Activated gamma-delta T cell treated with Interleukin-2 at 50 U/mL for 16 hours (primary cell): ENCODE measurements at places on chromosomes 1 and 21.

DNA sequence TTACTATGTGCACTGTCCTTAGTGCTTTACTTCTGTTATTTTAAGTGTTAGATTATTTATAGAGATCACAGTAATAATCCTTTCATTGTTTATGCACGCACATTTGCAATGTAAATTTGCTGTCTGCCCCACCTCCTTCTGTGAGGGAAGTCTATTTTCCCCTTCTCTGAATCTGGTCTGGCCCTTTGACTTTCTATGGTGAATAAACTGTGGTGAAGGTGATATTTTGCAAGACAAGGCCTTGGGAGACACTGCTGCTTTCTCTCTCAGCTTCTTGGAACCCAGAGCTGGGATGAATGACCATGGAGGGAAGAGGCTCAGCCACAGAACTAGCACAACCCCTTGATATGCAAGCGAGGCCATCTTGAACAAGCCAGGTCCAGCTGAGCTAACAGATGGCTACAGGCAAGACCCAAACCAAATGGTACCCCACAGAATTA lies 156.3 kb downstream of the ST6GALNAC3 start:
- DNase-seq, result no peak

DNA sequence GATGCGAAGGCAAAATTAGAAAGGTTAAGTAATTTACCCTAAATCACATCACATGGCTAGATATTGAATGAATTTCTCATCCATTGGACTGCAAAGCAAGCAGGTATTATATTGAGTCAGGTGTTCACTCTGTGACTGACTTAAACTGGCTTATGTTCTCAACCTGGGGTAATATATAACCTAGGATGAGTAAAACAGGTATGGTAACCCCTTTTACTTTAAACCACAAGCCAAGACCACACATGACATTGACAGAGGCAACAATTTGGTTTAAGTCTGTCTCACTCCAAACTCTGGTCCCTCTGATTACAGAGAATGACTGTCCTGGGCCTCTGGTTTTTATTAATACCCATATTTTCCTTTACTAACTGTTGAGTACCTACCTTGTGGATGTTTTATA lies 33.3 kb downstream of the MAEL start:
- no peak for DNase-seq

DNA sequence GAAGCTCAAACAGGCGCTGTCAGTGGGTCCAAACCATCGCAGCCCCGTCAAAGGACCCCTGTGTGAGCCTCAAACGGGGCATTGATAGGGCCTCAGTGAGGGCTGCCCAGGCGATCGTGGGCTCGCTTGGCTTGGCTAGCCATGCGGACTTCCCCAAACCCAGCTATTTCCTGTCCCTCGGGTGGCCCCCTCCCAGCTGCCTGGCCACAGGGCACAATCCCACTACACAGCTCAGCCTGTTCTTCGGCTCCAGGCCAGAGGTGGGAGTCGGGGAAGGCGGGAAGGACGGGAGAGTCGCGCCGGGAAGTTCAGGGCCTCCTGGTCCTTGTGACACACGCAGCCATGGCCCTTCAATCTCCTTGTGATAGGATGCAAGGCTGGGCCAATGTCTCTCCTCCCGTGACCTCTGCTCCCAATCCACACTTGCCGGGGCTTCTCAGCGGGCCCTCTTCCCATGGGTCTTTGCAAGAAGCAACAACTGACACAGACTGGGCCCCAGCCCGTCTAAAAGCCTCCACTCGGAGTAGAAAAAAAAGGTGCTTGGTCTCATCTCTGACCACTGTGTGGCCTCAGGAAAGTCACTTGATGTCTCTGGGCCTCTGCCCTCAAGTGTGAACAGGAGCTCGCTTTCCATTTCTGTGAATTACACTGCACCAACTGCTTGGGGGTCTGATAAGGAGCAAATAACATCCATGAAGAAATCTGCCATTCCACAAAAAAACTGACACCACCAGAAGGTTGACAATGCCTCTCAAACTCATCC lies 7.1 kb upstream of the MATN1 start:
- no peak for DNase-seq

GRCh38 chr1:162983671-162984425 lies 85.3 kb upstream of the RGS4 start:
- DNase-seq, result no peak

DNA sequence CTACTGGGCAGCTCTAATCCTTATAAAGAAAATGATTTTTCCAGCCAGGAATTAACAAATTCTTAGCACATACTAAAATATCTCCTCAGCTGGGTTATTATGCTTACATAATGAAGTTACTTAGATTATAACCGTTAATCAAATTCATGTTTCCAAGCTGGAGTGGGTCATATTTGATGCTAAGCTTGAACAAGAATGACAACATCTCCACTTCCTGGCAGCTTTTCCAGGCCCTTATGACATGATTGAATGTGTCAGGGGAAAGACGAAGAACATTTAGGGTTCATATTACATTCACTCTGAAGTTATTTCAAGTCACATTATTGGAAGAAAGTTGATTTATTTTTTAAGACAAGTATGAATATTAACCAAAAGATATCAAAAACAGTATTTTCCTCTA lies 333.7 kb downstream of the PCP4 start:
- DNase-seq, result no peak

DNA sequence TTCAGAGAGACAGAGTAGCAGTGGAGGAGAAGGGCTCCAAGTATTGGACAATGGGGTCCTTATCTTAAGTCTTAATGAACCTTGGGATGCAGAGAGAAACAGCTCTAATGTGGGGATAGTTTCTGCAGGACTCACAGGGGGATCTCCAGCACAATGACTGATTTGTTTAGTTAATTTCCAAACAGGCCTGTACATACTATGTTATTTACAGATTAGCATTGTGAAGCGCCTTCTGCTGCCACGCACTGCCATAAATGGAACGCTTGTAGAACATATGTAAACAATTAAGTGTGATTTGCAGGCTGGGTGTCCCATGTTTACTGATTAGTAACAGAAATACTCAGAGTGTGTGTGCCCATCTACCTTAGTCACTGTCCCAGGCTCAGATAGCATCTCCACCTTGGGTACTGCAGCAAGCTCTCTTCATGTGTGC lies 56.1 kb downstream of the NTPCR start:
- no peak for DNase-seq

DNA sequence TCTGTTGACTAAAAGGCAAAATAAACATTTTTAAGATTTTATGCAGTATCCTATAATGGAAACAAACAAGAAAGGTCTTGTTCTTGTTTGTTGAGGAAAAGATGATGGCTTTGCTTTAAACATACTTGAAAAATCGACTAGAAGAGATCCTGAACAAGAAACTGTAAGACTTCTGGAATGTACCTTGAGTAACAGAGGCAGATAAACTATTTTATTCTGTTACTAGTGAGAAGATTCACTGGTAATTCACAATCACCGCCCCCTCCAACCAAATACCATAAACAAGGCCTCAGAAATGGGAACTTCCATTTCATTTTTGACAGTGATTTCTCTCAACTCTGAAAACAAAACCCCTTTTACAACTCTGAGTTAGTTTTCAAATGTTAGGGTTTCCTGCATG lies 18.1 kb downstream of the TSEN15 start:
- DNase-seq, result no peak

- no peak for DNase-seq
These were observed 205.4 kb upstream of the TMEM51 start for GRCh38 chr1:14948112-14948652.

GRCh38 chr1:48939042-48939441 lies 162.4 kb upstream of the BEND5 start:
- no peak for DNase-seq

DNA sequence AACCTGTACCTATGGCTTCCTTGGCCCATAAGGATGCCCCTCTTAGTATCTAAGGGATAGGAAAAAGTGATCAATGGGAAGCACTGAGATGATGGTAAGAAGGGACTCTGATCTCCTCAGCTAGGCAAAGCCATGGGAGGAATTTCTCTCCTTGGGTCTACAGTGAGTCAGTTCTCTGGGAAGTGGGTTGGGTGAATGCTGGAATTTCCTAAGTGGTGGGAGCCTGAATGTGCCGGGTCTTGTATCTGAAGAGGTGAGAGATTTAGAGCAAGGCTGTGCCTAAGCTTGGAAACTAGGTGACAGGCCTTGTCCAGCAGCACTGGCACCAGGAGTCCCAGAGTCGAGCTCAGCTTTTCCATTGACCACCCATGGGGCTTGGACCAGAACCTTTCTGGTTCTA lies 96.3 kb upstream of the SLC2A1 start:
- no peak for DNase-seq

DNA sequence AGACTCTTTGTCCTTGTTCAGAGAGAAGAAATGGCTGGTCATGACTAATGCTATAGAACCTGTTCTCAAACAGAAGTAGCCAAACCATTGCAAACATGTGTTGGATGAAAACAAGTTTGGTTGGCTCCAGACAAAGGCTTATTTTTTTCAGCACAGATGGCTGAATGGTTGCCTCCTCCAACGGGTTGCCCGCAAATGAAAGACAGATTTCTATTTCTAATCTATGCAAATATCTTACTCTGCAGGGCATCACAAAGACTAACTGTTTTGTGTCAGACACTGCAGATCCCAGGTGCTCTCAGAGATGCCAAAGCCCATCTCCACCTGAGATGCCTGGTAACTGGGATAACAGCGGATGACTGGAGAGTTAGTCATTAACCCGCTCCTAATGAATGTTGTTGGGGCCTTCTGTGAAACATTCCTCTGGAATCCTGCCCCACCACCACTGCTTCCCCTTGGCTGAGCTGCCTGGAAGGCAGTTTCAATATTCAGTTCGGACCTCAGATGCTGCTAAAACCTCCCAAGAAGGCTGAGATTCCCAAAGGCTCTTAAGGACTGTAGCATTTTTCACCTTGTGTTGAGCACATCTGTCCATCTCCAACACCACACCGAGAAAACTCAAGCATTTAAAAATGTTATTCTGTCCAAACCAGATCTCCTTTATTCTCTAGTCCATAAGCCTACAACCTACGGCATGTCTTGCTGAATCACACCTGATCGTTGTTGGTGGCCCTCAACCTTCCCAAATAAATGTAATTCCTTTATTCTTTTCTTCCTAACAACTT lies 104.4 kb downstream of the PTPN14 start:
- DNase-seq, result no peak

DNA sequence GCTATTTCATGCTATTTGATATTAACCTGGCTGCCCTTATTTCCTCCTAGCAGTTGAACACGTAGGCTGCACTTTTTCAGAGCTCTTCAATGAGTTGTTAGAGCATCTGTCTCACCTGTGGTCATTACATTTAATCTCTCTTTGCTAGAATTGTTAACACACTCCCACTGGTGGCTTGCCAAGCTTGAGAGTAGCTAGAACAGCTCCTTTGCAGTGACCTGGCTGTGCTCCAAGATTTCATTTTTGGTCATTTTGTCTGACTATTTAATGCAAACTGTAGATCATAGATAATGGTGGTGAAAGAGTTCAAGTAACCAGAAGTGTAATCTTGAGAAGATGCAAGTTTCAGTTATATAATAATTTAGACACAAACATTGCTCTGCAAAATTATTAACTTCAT lies 105.6 kb downstream of the LRRC7 start:
- DNase-seq, result no peak

- DNase-seq, result no peak
These were observed 1050.1 kb downstream of the PLA2G4A start for GRCh38 chr1:187878883-187879282.

- no peak for DNase-seq
These were observed 6.3 kb upstream of the POU3F1 start for GRCh38 chr1:38052750-38053415.

- DNase-seq, result no peak
These were observed 59.1 kb downstream of the FOXO6 start for GRCh38 chr1:41420351-41420750.

GRCh38 chr1:207455183-207455754 lies 1.1 kb downstream of the CR2 start:
- no peak for DNase-seq

GRCh38 chr1:96660051-96660450 lies 61.5 kb upstream of the PTBP2 start:
- DNase-seq, result no peak

DNA sequence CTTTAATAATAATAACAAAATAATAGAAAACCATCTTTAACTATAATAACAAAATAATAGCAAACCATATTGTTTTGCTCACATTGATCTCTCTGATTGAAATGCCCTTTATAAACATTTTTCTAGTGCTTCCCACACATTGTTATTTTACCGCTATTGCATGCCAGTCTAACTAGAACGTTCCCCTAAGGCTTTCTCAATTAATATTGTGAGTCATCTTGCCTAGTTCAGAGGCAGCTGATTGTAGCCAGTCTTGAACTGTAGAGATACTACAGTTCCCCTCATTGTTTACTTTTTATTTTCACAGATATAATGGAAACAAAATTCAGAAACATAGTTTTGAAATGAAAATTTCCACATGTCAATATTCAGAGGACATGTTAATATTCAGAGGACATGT lies 192.3 kb upstream of the ADGRL4 start:
- DNase-seq, result no peak

- no peak for DNase-seq
These were observed 46.6 kb downstream of the SSBP3 start for GRCh38 chr1:54359393-54360162.

DNA sequence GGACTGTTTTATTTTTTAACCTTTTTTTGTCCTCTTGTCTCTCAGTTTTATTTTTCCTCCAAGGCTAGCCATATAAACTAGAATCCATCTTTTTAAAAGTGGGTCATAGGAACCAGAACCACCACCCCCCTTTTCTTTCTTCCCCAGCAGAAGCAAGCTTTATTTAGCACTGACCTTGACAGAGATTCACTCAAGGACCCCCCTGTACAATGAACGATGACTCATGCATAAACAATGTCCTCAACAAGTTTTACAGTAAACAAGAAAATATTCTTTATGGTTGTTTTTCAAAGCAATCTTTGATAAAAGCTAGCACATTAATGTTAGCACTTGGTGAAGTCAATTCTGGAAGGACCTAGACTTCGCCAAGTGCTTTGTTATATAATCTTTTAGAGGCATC lies 14.1 kb downstream of the PKN2 start:
- no peak for DNase-seq

GRCh38 chr1:230308821-230309220 lies 117.3 kb downstream of the PGBD5 start:
- no peak for DNase-seq

DNA sequence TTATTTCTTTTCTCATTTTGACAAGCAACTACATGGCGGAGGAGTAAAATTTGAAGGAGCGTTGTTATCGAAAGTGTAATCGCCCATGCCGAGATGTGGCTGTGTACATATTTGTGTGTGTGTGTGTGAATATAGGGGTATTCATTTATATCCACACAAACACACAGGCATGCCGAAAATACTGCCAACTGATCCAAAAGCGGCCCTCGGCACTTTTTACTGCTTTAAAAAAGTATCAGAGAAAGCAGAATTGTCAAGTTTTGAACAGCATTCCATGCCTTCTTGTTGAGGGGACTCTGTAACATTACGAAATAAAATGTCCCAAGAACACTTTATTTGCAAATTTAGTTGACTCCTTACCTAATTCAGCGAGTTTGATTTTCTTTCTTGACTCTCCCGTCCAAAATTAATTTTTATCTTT lies 1.1 kb downstream of the PBX1 start:
- DNase-seq, result no peak

GRCh38 chr1:65524931-65525265 lies 104.4 kb downstream of the LEPR start:
- no peak for DNase-seq

GRCh38 chr1:31112266-31112935 lies 46.9 kb upstream of the PUM1 start:
- no peak for DNase-seq

- DNase-seq, result no peak
These were observed 106.8 kb upstream of the ATP1A1 start for GRCh38 chr1:116265931-116266863.

- no peak for DNase-seq
These were observed 12.1 kb downstream of the METTL18 start for GRCh38 chr1:169782596-169782995.
